ENCODE measurements at places on chromosomes 5 and 9.

GRCh38 chr5:160071516-160071915 is 47.7 kb downstream of the PWWP2A start:
- no peak for DNase-seq

GRCh38 chr5:66436721-66437120 is 159.5 kb upstream of the MAST4 start:
- DNase-seq: no peak

- DNase-seq: no peak
Measured at GRCh38 chr9:123487944-123488548, 132.0 kb downstream of the CRB2 start.

DNA sequence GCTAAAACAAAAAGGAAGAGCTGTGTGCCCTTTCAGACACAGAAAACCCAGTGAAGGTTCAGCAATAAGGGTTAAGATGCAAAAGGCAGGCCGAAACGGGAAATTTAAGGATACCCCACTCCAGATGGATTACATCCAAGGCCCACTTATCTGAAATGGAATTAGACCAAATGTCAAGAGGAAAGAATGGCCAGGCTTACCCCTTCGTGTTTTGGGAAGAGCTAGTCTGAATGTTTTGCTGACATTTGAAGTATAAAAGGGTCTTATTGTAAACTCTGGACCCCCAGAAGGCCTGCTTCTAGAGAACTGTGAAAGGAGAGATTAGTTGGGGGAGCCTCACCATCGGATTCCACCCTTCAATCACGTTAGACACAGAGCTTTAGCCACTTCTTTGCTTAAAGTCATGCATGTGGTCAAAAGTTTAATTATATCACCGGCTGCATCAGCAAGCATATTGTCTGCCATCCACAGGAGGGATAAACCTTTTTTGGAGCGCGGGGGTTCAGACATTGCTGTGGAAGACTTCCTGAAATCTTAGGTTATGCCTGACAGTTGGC is 93.3 kb downstream of the EFNA5 start:
- no peak for DNase-seq

DNA sequence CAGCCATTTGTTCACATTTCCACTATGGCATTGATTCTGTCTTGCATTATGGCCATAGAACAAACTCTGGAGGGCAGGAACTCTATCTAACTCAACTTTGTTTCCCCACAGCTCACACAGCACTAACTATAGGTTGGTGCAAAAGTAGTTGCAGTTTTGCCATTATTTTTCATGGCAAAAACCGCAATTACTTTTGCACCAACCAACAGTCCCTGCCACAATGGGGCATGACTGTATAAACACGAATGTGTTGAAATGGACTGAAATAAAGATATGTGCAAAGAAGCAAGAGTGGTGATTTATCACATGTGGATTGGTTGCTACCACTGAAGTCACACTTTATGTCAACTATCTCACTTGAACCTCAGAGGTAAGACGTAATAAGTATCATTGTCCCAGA is 338.7 kb downstream of the NTRK2 start:
- DNase-seq: no peak

DNA sequence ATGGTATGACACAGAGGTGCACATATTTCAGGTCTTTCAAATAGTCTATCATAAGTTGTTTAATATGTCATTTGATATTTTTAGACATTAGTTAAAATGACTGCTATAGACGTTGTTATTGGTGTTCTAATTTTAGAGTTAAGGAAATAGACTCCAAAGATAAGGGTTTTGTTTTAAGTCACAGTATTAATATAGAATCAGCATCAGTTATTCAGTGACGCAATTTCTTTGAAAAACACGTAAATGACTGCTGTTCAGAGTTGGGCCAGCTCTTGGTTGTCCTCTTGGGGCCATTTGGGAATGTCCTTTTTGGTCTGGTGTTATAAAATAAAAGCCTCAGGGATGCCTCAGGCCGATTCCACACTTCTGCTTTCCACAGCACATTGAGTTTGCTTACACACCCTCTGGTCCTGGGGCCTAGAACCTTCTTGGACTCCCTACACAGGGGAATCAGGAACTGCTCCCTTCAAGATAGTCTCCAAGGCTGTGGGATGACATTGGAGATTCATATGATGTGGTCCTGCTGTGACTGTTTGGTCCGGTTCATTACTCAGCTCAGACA is 14.3 kb downstream of the OTULIN start:
- DNase-seq: no peak

DNA sequence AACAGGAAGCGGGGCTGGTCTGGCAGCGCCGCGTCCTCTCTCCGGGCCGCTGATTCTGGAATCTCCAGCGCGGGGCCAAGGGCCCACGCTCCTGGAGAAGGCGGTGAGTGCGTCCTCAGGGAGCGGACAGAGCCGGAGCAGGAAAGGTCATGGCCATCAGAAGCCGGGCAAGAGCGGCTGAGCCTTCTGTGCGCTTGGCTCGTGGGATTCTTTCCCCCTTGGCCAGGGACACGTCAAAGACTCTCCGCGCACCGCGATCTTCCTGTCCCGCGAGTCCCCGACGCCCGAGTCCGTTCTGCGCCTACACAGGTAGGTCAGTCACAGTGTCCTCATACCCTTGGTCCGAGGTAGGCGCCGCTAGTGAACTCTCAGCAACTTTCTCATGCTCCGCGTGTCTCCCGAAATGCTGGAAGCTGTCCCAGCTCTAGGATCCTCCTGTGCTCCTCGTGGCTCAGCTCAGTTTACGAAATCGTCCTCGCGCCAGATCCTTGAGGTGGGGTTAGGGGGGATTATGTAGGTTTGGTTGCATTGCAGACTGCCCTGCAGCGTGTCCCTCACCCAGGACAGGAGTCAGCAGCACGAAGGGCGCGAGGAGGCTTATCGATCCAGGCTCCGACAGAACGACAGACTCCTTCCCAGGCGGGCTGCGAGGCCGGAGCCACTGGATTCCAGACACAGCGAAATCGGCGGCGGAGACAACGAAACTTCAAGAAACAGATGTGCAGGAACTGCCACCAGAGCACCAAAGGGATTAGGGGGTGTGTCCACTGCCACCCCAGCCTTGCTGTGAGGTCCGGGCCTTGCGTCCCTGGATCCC is 8.7 kb downstream of the LHX6 start:
- DNase-seq: no peak

- no peak for DNase-seq
Measured at GRCh38 chr5:90472783-90473395, 1.7 kb downstream of the MBLAC2 start.

- no peak for DNase-seq
Measured at GRCh38 chr9:4118666-4119065, 181.2 kb downstream of the GLIS3 start.

DNA sequence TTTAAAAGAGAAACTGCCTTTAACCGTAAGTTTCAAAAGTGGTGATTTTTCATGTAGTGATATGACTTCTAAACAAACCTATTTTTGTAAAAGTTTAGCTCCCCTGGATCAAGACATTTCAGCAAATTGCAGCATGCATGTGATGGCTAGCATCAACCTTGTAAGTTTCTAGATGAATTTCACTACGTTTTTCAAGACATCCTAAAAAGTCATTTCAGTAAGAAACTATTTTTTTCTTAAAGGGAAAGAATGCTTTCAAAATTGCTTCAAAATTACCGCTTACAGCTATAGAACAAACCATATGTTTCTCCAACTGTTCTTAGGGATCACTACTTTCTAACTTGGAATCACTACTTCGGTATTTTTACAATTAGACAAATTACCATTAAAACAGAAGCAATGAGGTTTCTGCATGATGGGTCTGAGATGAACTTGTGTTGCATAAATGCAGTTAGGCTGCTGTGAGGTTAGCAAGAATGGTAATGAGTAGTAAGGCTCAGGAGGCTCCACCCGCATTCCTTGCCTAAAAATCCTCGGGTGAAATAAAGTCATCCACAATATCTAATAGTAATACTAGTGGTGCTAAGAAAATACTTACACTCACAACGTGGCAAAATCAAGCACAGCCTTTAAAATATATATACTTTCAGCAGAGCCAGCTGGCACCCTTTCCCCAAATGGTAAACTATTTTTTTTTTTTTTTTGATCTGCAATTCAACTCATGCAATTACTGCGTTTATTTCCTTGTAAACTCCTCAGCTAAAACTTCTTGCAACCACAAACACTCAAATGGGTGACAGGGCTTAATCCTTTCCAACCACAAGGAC is 53.8 kb downstream of the CDC14B start:
- DNase-seq: no peak

DNA sequence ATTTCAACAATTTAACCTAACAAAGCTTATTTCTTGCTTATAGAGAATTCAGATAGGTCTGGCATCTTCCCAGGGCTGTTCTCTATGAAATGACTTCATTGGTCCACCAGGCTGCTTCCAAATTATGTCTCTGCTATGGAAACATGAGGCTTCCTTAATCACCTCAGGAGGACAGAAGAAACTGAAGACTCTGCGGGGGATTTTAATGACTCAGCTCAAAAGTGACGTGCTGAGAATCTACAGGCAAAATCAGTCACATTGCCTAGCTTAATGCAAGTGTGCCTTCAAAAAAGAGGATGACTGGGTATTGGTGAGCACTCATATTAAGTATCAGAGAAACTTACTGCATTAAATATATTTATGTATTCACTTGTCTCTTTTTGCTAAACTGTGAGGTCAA is 315.5 kb upstream of the RGMB start:
- no peak for DNase-seq

DNA sequence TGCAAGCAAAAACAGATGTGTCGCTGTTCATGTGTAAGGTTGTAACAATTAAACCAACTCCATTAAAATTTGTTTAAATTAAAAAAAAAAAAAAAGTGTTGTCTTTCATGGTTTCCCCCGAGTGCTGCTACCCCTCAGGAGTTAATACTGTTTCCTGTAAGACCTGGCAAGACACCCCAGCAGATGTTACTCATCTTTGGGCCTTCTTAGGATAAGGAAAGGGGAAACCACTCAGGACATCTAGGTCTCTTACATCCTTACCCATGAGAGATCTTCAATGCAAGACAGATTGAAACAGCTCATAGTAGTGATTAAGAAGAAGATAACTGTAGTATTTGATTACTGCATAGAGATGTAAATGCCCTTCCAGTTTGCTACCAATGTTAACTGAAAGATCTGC is 33.5 kb upstream of the F2R start:
- no peak for DNase-seq

DNA sequence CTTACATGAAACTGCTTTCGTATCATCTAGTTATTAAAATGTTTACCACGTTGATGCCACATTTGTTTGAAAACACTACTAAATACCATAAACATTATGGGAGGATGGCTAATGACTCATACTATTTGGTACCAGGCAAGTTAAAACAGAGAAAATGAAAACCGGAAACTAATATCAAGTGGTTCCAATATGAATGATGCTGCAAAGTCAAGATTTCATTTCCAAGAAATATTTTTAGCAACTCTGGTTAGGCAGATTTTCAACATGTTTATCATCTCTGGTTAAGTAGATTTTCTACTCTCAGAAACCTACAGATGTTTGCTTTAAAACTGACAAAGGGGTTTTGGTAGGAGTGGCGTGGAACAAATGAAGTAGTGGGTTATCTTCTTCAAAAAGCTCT is 4.9 kb upstream of the F2R start:
- DNase-seq: no peak

- no peak for DNase-seq
Measured at GRCh38 chr5:78757269-78758053, 108.9 kb upstream of the LHFPL2 start.

- no peak for DNase-seq
Measured at GRCh38 chr5:150243590-150243989, 46.0 kb downstream of the CAMK2A start.

DNA sequence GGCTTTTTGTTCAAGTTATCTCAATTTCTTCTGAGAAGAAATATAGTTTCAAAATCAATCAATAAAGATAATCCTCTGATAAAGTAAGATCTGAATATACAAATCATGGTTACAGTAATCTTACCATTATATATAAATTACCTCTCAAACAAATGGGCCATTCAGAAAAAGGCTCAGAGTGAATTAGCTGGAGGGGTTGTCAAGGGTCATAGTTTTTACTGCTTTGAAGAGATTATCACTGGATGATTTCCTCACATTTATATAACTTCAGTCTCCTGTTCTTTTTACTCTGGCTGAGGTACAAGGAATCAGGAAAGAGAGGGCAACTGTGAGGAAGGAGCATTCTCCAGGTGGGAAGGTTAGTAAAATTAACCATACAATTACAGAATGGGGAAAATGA is 148.6 kb upstream of the ELL2 start:
- DNase-seq: no peak

GRCh38 chr9:126743041-126743440 is 61.8 kb upstream of the ZBTB43 start:
- no peak for DNase-seq

GRCh38 chr5:124627815-124628595 is 118.4 kb downstream of the ZNF608 start:
- DNase-seq: no peak

- DNase-seq: no peak
Measured at GRCh38 chr9:126915281-126915816, 767 bp downstream of the RALGPS1 start.

DNA sequence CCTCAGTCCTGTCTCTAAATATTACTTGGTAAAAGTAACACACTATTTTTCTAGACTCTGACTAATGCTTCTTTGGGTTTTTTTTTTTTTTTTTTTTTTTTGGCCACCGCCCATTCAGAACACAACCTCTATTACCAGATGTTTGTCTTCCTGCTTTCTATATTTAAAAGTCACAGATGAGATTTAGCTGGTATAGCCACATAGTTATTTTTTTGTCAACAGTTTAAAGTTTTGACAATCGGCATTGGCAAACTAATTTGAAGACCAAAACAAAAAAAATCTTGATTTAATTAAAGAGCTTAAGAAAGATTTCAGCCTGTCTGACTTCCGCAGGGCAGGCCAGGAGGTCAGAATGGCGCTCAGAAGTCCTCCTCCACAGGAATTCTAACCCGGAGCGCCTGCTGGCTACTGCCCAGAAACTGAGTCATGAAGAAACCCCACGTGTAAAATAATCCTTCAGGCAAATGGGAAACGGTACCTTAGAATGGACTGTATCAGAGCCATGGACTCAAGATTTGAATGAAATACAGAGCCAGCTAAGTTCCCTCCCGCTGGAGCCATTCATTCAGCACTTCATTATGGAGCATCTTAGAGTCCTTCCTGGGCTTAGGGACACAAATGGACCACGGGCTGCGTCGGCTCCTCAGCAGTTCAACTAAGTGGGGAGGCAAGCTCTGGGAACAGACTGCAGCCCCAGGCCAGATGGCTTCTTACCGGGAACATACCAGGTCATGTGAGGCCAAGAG is 55.6 kb downstream of the PTPDC1 start:
- DNase-seq: no peak

- DNase-seq: no peak
Measured at GRCh38 chr5:169158764-169159163, 142.2 kb downstream of the SLIT3 start.

- DNase-seq: no peak
Measured at GRCh38 chr9:107389617-107390071, 99.9 kb downstream of the KLF4 start.

- DNase-seq: no peak
Measured at GRCh38 chr5:176730815-176731475, 79.4 kb upstream of the UNC5A start.

- DNase-seq: no peak
Measured at GRCh38 chr5:81788329-81788728, 37.4 kb upstream of the SSBP2 start.

- no peak for DNase-seq
Measured at GRCh38 chr9:93580654-93581380, 4.4 kb downstream of the PHF2 start.

- no peak for DNase-seq
Measured at GRCh38 chr5:59557572-59557971, 336.0 kb downstream of the PDE4D start.
